ENCODE measurements at places on chromosomes 3 and 15.

DNA sequence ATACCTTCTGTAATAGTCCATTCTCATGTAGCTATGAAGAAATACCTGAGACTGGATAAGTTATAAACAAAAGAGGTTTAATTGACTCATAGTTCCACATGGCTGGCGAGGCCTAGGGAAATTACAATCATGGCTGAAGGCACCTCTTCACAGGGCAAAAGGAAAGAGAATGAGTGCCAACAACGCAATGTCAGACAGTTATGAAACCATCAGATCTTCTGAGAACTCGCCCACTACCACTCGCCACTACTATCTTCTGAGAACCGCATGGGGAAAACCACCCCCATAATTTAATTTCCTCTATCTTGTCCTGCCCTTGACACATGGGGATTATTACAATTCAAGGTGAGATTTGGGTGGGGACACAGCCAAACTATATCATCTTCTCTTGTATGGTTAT lies 406.8 kb upstream of the CBLB start:
- no peak for DNase-seq

GRCh38 chr15:86236356-86237110 lies 156.9 kb downstream of the AGBL1 start:
- no peak for DNase-seq

- DNase-seq, result no peak
Measured at GRCh38 chr3:160078533-160078932, 89.9 kb downstream of the IL12A start.

DNA sequence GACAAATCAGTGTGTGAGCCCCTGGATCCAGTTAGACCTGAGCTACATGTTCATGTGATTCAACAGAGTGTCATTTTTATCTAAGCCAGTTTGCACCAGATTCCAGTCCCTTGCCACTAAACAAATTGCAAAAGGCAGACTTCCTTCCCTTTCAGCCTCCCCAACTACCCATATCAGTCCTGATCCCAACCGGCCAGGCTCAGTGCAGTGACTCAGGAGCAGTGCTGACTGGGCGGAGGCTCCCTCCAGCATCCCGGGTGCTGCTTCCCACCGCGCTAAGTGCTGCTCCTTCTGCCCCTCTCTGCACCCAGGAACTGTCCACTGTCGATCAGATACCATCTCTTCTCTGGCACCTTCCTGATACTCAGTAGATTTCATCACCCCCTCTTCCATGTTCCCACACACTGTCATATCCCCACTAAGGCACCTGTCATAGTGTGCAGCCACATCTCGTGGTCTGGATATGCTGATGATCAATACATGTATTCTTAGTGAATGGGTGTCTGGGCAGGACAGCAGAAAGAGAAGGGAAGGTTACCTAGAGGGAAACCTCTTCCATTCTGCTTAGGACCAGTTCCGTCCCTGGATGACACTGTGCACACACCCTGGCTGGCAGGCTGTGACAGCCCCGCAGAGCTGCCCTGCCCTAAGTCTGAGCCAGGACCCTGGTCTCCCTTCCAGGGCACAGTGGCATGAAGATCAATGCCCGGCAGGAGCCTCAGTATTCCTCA lies 108.8 kb upstream of the RAD18 start:
- DNase-seq, result no peak

- DNase-seq, result no peak
Measured at GRCh38 chr15:49877873-49878521, 241.0 kb downstream of the ATP8B4 start.

GRCh38 chr3:172787746-172788145 lies 37.2 kb downstream of the ECT2 start:
- DNase-seq, result no peak
